SK-MEL-5 (cell line): ENCODE measurements at places on chromosomes 1 and 21. TPM values are rescaled to one million over a fixed set of nuclear protein-coding genes. Genes with fewer than 3 reads are reported as not detected.

- no peak for DNase-seq
Observed at GRCh38 chr1:31746687-31747086, 17.5 kb downstream of the ADGRB2 start.

DNA sequence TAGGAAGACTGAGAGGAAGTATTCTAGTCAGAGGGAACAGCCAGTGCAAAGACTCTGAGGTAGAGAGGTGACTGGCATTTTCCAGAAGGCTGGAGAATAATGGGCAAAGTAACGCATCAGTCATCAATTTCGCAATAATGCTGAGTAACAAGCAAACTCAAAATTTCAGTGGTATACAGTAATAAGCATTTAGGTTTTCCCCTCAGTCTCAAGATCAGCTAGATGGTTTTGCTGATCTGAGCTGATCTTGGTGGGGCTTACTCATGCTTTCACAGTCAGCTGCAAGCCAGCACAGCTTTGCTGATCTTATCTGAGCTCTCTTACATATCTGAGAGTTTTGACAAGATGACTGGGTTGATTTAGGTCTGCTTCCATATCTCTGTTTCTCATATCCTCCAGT, 108.7 kb downstream of the TSEN15 start:
- DNase-seq, result no peak

GRCh38 chr1:246365708-246366107, 141.4 kb downstream of the SMYD3 start:
- no peak for DNase-seq

- no peak for DNase-seq
Observed at GRCh38 chr1:6125366-6125765, 54.8 kb downstream of the CHD5 start.

DNA sequence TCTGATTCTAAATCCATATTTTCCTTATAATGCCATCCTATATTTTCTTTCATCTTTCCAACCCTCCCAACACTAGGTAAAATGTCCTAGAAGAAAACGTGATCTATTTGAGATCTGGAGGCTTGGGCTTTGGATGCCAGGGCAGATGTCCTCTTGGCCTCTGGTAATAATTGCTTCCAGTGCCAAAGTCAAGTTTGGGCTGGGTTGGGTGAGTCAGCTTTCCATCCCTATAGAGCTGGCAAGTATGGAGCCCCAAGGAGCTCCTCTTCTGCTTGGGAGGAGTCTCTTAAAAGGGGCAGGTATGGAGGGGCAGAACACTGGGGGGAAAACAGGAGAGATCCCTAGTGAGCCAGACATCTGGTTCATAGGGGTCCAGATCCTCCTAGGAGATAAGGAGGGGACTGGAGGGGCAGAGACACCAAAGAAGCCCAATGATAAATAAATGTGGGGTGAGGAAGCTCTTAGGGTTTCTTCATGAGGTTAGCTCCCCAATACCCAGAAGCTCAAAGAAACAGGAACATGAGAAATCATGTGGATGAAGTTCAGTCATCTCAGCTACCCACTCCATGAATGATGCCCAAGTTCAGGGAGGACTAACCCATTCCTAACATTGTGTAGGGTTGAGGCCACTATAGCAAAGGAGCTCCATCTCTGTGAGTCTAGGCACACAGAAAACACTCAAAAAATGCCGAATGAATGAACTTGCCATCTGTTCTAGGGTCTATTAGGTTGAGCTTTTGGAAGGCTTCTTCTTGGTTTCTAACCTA, 3.5 kb downstream of the C1orf116 start:
- DNase-seq, result no peak

- peak; percentile 69 for DNase-seq
Observed at GRCh38 chr21:14259747-14260146, 43.8 kb downstream of the RBM11 start.

GRCh38 chr1:113399062-113399583, 8.8 kb downstream of the MAGI3 start:
- no peak for DNase-seq

DNA sequence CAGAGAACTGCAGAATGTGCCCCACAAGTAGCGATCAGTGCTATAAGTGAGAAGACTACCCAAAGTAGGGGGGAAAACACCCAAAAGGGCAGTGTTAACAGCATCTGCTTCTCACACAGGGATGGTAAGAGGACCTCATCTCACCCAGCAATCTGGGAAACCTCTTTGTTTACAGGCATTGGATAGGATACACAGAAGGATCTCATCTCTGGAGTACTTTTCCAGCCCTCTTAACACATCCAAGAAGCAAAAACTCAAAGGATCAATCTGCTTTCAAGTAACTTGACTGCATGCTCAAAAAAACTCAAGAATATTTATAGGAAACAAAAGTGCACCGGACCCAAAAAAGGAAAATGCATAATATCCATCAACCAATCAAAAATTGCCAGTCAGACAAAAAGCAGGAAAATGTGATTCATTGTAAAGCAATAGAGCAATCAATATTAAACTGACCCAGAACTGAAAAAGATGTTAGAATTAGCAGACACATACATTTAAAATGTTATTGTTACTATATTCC, 311.0 kb upstream of the CXADR start:
- DNase-seq, result no peak

- DNase-seq, result no peak
Observed at GRCh38 chr1:109652402-109652801, 3.5 kb upstream of the GSTM4 start.

DNA sequence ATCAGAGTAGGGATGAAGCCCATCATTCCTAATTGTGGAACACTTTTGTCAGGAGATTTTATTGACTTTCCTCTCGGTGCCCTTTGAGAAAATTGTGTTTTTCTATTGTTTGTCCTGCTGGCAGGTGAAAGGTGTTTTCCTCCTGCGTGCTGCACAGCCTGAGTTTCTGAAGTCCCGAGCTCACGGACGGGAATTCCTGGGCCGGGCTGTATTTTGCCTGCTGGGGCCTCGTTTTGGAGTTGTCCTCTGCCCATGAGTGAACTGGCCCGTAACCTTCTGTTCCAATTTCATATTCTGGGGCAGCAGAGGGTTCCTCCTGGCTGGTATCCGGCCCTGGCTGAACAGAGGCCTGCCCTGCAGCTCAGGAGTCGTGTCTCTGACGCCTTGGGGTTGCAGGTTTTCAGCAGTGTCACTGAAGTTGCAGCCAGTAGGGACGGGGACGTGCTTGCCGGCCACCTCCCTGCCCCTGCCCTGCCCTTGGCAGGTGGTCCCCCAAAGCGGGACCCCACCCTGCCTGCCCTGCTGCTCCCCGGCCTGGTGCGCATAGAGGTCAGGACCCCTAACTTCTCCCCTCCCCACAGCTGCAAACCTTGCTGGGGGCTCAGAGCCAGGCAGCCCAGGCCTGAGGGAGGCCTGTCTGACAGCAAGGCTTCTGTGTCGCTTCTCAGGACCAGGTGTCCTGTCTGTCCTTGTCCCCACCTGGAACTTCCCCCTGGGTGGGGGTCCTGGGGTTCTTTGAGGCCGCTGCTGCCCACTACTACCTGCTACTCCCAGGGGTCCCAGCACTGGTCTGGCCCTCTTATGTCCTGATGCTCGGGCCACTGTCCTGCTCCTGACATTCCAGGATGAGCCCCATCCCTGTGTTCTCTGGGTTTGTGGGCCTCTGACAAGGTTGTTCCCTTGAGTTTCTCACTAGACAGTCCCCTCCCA, 49.0 kb downstream of the SLX9 start:
- DNase-seq, result no peak

DNA sequence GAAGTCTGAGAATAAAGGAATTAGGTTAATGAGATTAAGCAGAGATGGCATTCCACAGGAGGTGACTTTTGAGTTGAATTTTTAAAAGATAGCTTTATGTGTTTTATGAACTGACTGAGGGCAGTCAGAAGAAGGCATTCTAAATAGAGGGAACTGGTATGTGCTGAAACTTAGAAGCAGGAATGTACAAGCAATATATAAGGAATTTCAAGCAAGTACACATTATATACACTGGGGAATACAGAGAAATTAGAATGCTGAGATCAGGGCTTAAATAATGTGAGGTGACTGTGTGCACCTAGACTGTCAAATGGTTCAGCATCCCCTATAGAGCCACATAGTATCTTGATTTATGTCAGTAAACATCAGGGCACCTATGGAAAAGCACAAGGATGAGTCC, 19.3 kb downstream of the WNT2B start:
- DNase-seq, result no peak

FCRL5 gene
- total RNA-seq, result not detected in 2 replicates

PDPN gene
- total RNA-seq, result not detected in 2 replicates

PLOD1 gene
- total RNA-seq, result 204 and 218 TPM in 2 replicates

OR2L2 gene
- not detected in 2 replicates for total RNA-seq

CD1E gene
- total RNA-seq, result not detected in 2 replicates

G0S2 gene
- 0.18 TPM in 1 of 2 replicates, not detected in the other for total RNA-seq
